CD8-positive, alpha-beta memory T cell (primary cell): ENCODE measurements at places on chromosomes 13 and 19. TPM values are rescaled to one million over a fixed set of nuclear protein-coding genes. Genes with fewer than 3 reads are reported as not detected.

- H3K27me3 ChIP-seq: no peaks in the 10 kb centered on the region
- H3K36me3 ChIP-seq: peaks cover 39% of the 10 kb centered on the region
- H3K4me1 ChIP-seq: no peaks in the 10 kb centered on the region
- no peak overlapping the region for H3K4me3 ChIP-seq
- no peak overlapping the region for H3K27ac ChIP-seq
These were observed 38.8 kb downstream of the CARD8 start for GRCh38 chr19:48216933-48217332.

- H3K36me3 ChIP-seq: no peaks in the 10 kb centered on the region
- DNase-seq: no peak
- no peak overlapping the region for H3K27ac ChIP-seq
- H3K4me1 ChIP-seq: no peaks in the 10 kb centered on the region
These were observed 8.4 kb upstream of the CEACAM19 start for GRCh38 chr19:44662691-44663385.

Gene ZNF729
- total RNA-seq: not detected

- H3K4me1 ChIP-seq: no peaks in the 10 kb centered on the region
- no peak overlapping the region for H3K4me3 ChIP-seq
- no peak for DNase-seq
- H3K27me3 ChIP-seq: no peaks in the 10 kb centered on the region
These were observed 16.8 kb downstream of the ZNF431 start for GRCh38 chr19:21158523-21159135.

DNA sequence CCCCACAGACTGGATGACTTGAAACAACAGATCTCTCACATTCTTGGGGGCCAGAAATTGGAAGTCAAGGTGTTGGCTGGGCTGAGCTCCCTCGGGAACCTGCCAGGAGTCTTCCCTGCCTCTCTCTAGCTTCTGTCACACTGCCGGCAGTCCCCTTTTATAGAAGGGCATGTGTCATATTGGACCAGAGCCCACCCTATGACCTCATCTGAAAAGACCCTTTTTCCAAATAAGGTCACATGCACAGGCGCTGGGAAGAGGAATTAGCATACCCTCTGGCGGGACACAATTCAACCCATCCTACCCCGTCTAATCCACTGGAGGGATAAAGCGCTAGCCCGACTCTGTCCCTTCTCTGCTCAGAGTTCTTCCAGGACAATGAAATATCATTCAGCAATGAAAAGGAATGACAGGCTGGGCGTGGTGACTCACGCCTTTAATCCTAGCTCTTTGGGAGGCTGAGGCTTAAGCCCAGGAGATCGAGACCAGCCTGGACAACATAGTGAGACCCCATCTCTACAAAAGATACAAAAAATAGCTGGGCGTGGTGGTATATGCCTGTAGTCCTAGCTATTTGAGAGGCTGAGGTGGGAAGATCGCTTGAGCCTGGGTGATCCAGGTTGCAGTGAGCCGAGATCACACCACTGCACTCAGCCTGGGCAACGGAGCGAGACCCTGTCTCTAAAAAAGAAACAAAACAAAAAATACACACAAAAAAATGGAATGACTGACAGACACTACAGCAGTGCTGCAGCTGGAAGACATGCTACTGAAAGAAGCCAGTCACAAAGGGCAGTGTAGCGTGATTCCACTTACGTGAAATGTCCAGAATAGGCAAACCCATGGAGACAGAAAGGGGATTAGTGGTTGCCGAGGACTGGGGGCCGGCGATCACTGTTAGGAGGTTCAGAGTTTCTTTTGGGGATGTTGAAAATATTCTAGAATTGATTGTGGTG lies 28.5 kb downstream of the MEIS3 start:
- DNase-seq: no peak
- H3K4me3 ChIP-seq: no peak overlapping the region
- no peaks in the 10 kb centered on the region for H3K36me3 ChIP-seq
- H3K4me1 ChIP-seq: no peaks in the 10 kb centered on the region
- no peak overlapping the region for H3K27ac ChIP-seq
- H3K27me3 ChIP-seq: no peaks in the 10 kb centered on the region

GRCh38 chr19:48417421-48417820 lies 24.0 kb downstream of the GRIN2D start:
- peaks cover 13% of the 10 kb centered on the region for H3K4me1 ChIP-seq
- H3K4me3 ChIP-seq: no peak overlapping the region
- DNase-seq: no peak
- H3K27me3 ChIP-seq: no peaks in the 10 kb centered on the region
- H3K36me3 ChIP-seq: no peaks in the 10 kb centered on the region
- no peak overlapping the region for H3K27ac ChIP-seq
